ENCODE measurements at places on chromosomes 3 and 15. TPM values are rescaled to one million over a fixed set of nuclear protein-coding genes. Genes with fewer than 3 reads are reported as not detected.

The C3orf70 gene
- total RNA-seq, result not detected

The TNIK gene
- total RNA-seq, result 7.7 TPM

The DUOX1 gene
- 0.15 TPM for total RNA-seq

The TRIM42 gene
- total RNA-seq, result not detected

The TMCO5A gene
- not detected for total RNA-seq

The ARPP21 gene
- not detected for total RNA-seq

The APH1B gene
- total RNA-seq, result 45.2 TPM

The PSTPIP1 gene
- 69.0 TPM for total RNA-seq

The C15orf62 gene
- total RNA-seq, result 9.5 TPM

The CCDC54 gene
- not detected for total RNA-seq

The C3orf52 gene
- 3.9 TPM for total RNA-seq

The FSIP1 gene
- 0.44 TPM for total RNA-seq

The SUSD5 gene
- total RNA-seq, result 0.30 TPM

The MEGF11 gene
- total RNA-seq, result not detected

The GLDN gene
- total RNA-seq, result not detected

The PRKCI gene
- 11.1 TPM for total RNA-seq

The GOLGA8A gene
- total RNA-seq, result 248 TPM

The CRABP1 gene
- not detected for total RNA-seq

The ZNF717 gene
- total RNA-seq, result 21.2 TPM

The NCBP2 gene
- 93.4 TPM for total RNA-seq

The PIERCE2 gene
- 1.2 TPM for total RNA-seq

The SMCO1 gene
- total RNA-seq, result not detected
